Activated naive CD4-positive, alpha-beta T cell treated with anti-CD3 and anti-CD28 coated beads, Interleukin-2, amount 50 U/mL, for 72 hours (primary cell): ENCODE measurements at places on chromosomes 3 and 15. TPM values are rescaled to one million over a fixed set of nuclear protein-coding genes. Genes with fewer than 3 reads are reported as not detected.

- DNase-seq, result no peak
Measured at GRCh38 chr3:197796087-197796486, 5.0 kb downstream of the LRCH3 start.

DNA sequence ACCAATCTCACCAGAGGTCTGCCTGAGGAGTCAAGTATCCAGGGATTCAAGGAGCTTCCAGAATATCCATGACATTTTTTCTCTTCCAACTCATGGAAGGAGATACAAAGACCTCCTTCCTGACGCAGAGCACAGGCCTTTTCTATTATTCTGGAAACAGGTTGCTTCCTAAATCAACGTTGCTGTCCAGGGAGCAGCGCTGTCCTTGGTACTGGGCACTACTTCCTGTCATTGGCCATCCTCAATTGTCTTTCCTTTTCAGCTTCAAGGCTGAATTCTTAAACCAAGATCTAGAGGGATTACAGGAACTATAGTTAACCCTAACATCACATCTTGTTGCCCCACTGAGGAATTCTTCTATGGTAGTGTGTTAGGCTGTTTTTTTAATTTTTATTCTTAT lies 50.4 kb upstream of the TBC1D21 start:
- DNase-seq, result no peak

GRCh38 chr3:135238871-135239614 lies 444.0 kb downstream of the EPHB1 start:
- no peak for DNase-seq

DNA sequence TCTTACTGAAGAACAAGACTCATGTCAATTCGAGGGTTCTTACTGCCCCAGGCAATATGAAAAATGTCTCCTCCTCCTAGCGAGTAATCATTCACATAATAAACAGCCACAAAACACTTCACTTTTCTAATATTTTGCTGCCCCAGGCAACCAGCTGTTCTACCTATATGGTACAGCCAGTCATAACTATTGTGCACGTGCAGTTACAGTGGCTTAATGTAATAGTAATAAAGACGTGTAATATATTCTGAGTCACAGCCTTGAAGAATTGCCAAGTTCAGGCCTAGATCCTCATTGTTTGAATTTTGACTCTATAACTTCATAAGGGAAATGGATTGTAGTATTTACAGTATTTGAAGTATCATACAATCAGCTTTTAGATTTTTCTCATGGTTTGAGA lies 1250.0 kb upstream of the GBE1 start:
- no peak for DNase-seq

DNA sequence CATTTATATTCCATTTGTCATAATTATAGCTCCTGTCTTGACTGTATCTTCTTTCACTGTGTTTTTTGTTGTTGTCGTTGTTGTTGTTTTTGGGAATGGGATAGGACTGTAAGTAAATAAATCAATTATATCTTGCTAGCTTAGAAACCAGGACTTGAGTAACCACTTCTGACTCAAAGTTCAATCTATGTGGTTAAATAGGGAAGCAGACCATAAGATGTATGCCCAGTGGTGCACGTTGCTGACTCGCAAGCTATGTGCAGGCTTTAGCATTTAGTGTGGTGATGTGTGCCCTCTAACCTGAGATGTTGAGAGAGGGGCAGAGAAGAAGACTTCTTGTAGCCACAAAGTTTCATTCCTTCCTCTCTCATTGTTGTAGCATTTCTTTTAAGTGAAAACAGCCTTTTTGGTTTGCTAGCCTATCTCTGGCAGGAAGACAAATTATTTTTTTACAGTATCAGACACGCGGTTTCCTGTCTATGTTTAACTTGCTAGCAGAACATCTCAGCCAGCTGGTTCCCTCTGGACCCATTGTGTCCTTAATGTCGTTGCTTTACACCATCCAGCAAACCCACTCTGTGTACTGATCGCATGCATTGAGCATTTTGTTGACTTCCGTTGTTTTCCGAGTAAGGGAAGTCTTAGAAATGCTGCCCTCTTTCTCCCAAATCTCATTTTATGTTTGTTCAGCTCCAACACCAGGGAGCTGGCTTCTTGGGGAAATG lies 52.1 kb downstream of the TGFBR2 start:
- peak; percentile 54 for DNase-seq

DNA sequence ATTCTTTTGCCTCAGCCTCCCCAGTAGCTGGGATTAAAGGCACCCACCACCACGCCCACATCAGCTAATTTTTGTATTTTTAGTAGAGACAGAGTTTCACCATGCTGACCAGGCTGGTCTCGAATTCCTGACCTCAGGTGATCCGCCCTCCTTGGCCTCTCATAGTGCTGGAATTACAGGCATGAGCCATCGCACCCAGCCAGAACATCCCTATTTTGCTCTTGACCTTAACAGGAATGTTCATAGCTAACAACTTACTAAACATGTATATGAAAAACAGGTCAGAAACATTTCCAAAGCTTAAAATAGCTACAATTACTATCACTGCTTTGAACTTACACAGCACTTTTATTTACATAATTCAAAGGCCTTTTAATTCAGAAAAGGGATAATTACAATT lies 33.7 kb downstream of the UQCC5 start:
- DNase-seq, result no peak

DNA sequence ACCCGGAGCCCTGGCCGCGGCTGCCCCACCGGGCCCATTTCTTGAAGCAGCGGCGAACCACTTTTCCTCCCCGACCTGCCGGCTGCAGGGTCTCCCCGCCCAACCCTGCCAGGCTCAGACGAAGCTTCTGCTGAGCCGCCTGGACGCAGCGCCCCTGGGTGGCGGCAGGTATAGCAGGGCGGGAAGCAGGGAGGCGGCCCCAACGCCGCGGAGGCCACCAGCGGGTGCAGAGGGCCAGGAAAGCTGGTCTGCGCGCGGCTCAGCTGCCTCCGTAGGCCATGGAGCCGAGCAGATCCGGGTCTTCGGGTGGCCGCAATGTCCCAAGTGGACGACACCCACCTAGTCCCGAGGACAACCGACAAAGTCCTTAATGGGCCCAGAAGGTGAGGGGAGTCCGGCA lies 21.9 kb upstream of the SRPRB start:
- no peak for DNase-seq

DNA sequence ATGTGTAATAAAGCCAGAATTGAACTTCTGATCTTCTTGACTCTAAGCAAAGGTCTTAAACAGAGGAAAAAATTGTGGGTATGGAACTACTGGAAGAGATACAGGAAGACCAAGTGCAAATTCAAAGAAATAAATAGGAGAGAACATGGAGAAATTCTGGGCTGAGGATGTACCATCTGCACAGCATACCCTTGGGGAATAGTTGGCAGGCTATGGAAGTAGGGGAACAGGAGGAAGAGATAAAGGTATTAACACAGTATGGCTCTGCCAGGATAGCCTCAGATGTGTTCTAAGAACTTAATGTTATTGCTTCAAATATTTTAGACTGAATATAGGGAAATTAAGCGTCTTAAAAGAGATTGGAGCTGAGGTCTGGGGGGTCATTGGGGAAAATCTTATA lies 485.4 kb downstream of the CNTN3 start:
- DNase-seq, result no peak

DNA sequence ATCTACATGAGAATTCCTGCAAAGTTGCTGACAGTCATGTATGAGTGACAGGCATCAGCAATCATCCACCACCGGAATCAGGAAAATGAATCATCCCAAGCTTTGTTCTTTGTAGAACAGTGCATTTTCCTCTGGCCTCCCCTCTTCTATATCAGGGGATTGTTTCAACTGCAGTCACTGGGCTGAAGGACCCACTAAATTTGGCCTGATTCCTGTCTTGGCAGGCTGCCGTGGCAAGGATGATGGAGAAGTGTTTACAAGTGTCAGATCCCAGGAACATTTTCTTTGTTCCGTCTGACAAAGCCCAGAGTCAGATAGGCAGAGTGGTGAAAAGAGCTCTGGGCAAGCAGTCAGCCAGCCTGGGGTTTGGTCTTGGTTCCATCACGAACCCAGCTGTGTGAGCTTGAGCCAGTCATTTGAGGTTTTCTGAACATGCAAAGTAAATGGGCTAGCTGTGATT lies 175.1 kb upstream of the TSC22D2 start:
- no peak for DNase-seq

DNA sequence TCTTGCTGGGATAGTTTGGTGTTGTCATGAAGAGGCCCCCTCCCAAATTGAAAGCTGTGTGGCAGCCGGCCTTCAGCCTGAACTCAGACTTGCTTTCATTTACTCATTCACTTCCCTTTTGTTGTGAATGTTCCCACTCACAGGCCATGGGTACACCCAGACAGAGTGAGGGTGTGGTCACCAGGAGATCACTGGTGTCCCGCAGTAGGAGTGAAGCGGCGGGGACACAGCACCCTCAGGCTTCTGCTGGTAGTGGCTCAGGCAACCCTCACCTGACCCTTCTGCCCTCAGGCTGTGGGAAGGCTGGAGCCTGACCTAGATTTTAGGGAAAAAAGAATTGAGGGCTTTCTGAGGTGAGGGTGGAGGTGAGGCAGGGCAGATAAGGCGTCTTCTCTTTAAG lies 244.4 kb downstream of the SOX2 start:
- no peak for DNase-seq

GRCh38 chr3:1752205-1752604 lies 346.5 kb upstream of the CNTN4 start:
- no peak for DNase-seq

GRCh38 chr3:194087280-194087679 lies 48.7 kb upstream of the HES1 start:
- no peak for DNase-seq

GRCh38 chr3:134384963-134385362 lies 10.7 kb upstream of the AMOTL2 start:
- DNase-seq, result no peak

GRCh38 chr15:26866298-26867199 lies at the start of gene GABRA5:
GABRA5 (plus strand) TSS chr15:26867062; CDS start chr15:26869249, 2,187 bp downstream.
- DNase-seq, result no peak

DNA sequence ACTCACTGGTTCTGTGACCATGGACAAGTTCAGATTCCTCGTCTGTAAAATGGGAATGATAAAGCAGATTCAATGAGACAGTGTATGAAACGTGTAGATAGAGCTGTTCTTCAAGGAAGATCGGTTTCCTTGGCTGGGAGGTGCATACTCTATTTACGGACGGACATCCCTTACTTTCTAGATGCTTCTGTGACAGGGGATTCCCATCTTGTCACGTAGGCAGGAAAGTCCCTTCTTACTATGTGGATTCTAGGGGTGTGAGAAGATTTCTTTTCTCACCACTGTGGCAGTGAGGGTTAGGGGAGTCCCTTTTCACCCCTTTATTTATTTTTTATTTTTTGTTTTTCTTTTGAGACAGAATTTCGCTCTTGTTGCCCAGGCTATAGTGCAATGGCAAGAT lies 180.9 kb upstream of the TBL1XR1 start:
- DNase-seq, result no peak

- DNase-seq, result no peak
Measured at GRCh38 chr3:175447521-175447920, 588.4 kb downstream of the NAALADL2 start.

Gene ISL2
- not detected for total RNA-seq

Gene TNFSF10
- total RNA-seq, result 99.9 TPM

Gene KBTBD13
- total RNA-seq, result not detected

Gene GOLGA8Q
- total RNA-seq, result 0.59 TPM

Gene SLMAP
- total RNA-seq, result 44.8 TPM

Gene IL12A
- total RNA-seq, result not detected
